T-helper 17 cell (primary cell): ENCODE measurements at places on chromosomes 7 and 10.

DNA sequence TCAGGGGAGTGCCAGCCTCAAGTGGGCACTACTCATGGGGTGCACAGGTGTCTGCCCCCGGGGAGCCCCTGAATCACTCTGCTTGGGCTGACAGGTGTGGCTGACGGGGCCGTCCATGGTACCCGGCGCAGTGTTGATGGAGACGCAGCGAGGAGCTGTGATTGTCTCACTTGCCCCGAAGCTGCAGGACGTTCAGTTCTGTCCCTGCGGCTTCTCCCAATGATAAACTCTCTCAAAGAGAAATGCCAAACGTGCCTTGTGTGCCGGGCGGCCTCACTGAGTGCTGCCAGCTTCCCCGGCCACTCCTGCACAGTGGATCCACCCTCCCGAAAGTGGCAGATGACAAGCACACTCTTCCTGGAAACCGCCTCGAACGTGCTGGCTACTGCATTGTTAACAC, 203.2 kb downstream of the DNAJB6 start:
- no peak for DNase-seq

GRCh38 chr7:43490016-43490415, 92.9 kb upstream of the STK17A start:
- DNase-seq, result no peak

DNA sequence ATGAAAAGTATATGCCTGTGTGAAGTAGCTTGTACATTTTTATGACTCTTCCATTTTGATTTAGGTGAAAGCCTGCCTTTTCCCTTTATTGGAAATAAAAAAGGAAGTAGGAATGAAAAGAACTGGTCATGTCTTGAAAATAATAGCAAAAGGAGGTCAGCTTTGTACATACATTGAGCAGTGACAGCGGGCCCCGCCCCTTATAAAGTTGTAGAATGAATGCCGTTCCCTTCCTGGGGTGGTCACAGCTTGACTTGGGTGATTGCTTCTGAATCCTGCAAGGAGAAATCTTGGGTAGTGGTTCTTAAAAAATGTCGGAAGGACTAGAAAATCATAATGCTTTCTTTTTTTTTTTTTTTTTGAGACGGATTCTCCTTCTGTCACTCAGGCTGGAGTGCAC, 31.7 kb downstream of the CAMK1D start:
- no peak for DNase-seq

DNA sequence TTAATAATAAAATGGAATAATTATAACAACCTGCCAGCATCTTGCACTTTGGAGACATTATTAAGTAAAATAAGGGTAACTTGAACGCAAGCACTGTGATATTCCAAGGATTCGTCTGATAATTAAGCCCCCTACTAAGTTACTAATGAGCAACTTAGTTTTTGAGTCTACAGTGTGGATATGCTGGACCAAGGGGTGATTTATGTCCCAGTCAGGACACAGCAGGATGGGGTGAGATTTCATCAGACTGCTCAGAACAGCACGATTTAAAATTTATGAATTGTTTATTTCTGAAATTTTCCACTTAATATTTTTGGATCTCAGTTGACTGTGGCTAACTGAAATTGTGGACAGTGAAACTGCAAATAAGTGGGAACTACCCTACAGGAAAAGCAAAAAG, 182.8 kb upstream of the PHF14 start:
- no peak for DNase-seq

DNA sequence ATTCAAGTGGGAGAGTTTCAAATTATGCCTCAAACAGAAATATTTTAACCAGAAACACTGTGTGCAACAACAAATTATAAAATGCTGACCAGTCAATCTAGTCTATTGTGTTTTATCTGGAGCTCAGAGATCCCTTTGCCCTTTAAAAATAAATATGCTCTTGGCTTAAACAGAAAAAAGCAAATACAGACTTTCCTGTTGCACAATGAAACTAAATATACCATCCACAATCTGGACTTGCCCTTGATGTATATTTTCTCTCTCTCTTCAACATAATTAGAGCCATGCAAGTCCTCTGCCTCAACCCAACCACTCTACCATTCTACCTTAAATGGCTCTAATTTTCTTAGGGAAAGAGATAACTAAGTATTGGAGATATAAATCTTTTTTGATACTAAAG, 34.9 kb downstream of the ASAH2 start:
- no peak for DNase-seq

- no peak for DNase-seq
Measured at GRCh38 chr10:7082967-7083366, 327.9 kb downstream of the SFMBT2 start.

DNA sequence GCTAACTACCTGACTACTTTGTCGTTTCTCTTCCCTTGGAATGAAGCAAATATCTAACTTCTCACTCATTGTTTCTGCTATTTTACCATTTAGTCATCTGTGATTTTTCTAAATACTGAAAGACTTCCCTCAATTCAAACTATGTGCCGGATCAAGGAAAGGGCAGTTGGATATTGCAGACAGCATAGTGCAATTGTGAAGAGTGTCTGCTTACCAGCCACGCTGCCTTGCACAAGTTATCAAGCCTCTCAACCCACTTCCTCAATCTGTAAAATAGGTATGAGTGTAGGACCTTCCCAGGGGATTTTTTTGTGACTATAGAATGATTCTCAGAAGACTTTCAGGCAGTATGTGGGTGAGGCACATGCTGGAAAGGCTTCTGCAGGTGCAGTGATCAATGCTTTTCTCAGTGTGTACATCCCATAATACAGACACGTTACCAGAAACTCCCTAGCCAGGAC, 54.3 kb downstream of the EGFR start:
- DNase-seq, result no peak

DNA sequence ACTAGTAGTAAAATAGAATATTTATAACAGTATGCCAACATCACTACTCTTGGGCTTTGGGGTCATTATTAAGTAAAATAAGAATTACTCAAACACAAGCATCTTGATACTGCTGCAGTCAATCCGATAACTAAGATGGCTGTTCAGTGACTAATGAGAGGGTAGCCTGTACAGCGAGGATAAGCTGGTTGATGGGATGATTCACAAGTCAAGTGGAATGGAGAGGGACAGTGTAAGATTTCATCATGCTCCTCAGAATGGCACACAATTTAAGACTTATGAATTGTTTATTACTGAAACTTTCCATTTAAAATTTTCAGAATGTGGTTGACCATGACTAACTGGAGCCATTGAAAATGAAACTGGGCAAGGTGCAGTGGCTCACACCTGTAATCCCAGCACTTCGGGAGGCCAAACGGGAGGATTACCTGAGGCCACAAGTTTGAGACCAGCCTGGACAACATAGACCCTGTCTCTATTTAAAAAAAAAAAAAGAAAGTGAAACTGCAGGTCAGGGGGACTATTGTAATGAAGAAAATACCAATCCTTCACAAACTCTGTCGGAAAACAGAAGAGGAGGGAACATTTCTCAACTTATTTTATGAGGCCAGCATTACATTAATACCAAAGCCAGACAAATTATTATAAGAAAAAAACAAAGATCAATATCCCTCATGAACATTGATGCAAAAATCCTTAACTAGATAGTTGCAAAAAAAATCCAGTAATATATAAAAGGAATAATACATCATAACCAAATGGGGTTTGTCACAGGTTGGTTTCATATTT, 11.2 kb downstream of the AVL9 start:
- DNase-seq, result no peak

DNA sequence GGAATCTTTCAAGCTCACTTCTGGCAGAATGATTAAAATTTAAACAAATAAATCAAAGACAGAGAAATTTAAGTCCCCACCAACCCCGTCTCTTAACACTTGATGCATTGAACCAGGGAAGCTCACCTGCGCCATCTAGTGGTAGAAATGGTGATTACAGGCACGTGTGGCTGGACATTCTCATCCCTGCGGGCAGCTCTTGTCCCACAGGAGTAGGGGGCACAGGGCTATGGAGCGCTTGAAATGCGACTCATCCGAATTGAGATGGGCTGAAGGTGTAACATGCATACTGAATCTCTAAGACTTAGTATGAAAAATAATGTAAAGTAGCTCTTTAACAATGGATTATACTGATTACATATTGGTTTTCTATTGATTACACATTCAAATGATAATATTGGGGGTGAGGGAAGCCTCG, 24.8 kb upstream of the SLIT1 start:
- peak; percentile 44 for DNase-seq

DNA sequence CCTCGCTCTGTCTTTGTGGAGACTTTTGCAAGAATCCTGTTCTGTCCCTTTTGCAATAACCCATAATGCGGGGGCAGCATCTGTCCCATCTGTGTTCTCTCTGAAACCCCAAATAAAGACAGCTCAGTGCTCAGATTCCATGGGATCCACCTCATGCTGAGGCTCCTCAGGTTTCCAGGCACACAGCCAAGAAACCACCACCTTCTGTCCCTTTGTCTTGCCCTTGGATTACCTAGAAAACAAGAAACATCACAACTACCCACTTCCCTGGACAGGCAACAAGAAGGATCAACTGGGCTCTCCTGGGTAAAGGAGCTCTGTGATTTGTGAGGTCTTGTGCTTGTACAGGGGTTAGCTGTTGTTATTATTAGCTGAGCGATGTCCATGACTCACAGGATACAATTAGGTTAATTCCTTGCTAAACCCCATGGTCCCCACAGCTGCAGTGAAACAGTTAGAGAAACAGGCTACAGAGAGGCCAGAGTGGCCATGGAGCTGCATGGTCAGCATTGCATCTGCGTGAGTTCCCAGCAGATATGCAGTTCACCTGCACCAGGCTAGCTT, 50.2 kb downstream of the CXCL12 start:
- no peak for DNase-seq

DNA sequence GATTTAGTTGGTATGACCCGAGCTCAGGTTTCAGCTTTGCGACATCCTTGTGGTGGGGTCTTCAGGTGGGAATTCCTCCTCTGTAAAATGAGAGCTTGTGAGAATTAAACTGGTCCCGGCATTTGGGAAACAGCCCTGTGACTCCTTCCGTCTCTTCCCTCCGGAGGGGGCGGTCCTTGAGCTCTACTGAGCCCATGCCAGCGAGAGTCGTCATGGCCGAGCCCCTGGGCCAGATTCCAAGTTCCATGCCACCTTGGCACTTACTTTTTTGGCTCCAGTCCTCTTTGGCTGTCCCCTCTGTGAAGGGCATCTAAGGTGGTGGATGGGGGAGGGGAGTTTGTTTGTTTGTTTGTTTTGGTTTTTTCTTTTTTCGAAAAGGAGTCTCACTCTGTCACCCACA, 47.6 kb downstream of the GTF2IRD1 start:
- DNase-seq, result no peak

DNA sequence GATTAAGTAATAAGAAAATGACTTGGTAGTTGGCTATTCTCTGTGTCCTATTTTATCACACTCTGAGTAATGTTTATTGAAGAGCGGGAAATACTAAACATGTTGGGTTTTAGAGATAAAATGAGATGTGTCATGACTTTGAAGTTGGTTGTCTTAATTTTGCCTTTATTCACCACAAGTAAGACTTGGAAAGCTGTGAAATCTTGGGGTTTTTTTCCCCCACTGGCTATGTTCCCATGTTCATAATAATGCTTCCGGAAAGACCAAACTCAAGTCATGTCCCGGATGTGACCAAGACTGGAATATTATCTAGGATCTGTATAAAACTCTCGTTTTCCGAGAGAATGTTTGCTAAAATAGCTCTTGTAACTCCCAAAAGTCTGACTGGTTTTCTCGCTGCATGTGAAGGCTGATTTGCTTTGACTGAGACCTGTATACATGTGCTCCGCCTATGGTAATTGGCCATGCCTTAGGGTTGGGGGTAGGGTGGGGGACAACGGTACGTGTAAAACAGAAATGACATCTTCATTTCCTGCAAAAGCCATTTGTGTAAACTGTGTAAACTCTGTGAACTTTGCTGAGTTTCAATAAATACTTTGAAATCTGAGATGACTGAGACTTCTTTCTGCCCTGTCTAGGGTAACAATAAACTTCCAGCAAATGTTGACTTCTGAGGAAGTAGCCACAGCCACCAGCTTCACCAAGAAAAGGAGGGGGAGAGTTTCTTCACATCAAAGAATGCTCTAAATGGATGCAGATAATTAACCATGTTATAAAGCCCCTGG, 169.6 kb downstream of the ZNF365 start:
- DNase-seq, result no peak

DNA sequence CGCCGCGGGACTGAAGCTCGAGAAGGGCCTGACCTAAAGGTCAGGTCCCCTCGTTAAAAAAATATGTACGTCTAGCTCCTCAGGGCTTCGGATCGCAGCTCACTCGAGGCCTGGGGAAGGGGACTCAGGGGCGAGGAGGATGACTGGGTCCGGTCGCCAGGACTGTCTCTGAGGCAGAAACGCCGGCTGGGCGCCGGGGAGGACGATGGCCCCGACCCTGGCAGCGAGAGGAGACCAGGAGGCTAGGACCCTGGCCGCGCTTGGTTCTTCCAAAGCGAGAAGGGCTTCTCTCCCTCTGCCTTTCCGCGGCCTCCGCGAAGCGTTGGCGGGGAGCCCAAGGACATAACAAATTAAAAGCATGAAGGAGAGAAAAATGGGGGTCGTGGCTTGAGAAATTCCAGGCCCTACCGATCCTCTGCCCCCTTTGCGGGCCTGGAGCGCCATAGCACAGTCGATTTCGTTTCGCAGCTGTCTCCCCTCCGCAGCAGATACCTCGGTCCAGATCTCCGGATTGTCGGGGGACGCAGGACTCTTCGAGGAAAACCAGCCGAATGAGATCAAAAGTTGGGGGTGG, 3.1 kb downstream of the NKX2-3 start:
- no peak for DNase-seq

GRCh38 chr7:90345595-90346335, 751 bp upstream of the GTPBP10 start:
- DNase-seq, result no peak

DNA sequence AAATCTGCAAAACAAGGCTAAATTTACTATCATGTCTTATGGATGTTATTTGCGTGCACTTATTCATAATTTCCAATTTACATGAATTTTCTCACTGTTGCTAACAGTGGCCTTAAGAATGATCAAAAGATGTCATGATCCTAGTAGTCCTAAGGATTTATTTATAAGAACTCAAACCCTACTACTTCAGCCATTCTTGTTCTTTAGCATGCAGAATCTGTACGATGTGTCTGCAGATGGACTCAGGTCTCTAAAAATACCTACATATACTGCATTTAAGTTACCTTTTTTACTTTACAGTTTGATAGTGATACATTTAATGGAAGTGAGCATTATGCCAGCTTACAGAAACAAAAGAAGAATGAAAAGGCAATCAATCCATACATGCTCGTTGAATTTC, 91.2 kb downstream of the ZNF277 start:
- no peak for DNase-seq
